Activated T-cell treated with anti-CD3 and anti-CD28 coated beads, Interleukin-2, amount 50 U/mL, for 24 hours (primary cell): ENCODE measurements at places on chromosomes 12 and 14.

DNA sequence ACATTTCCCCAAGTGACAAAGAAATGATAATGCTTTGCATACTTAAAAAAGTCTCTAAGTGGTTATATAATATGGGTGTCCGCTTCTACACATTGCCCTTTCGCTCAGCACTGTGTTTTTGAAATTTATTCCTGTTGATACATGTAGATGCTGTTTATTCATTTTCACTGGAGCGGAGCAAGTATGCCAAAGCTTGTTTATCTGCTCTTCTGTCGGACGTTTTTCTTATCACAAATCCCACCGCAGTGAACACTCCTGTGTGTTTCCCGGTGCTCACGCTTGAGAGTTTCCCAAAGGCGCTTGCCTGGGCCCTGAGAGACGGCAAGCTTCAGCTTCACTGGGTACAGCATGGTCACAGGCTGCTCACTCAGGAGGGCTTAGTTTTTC, 50.2 kb downstream of the TPCN1 start:
- DNase-seq, result no peak

DNA sequence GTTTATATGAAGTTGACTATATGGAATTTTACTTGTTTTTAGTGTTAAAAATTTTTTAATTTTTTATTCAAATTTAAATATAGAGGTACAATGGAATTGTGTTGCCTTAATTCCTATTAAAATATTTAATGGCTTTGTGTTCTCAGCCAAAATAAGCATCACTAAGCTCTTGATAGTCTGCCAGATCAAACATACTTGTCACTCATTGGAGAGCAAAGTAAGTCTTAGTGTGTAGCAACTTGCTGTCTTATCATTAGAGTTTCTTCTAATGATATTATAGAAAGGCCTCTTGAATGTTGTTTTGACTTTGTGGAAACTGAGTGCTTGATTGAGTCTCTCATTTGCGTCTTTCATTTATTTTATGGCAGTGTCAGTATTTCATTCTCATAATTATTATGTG, 10.7 kb downstream of the SFSWAP start:
- DNase-seq, result no peak

- DNase-seq, result no peak
Observed at GRCh38 chr14:98651037-98651436, 621.0 kb downstream of the BCL11B start.

- no peak for DNase-seq
Observed at GRCh38 chr12:105878964-105879363, 259.8 kb downstream of the NUAK1 start.

DNA sequence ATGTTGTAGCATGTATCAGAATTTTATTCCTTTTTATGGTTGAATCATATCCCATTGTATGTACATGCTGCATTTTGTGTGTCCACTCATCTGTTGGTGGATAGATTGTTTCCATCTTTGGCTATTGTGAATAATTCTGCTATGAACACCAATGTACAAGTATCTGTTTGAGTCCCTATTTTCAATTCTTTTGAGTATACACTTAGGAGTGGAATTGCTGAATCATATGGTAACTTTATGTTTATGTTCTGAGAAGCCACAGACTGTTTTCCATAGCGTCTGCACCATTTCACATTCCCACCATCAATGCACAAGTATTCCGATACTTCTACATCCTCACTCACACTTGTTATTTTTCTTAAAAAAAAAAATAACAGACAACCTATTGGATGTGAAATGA, 91.5 kb downstream of the ARF6 start:
- no peak for DNase-seq

DNA sequence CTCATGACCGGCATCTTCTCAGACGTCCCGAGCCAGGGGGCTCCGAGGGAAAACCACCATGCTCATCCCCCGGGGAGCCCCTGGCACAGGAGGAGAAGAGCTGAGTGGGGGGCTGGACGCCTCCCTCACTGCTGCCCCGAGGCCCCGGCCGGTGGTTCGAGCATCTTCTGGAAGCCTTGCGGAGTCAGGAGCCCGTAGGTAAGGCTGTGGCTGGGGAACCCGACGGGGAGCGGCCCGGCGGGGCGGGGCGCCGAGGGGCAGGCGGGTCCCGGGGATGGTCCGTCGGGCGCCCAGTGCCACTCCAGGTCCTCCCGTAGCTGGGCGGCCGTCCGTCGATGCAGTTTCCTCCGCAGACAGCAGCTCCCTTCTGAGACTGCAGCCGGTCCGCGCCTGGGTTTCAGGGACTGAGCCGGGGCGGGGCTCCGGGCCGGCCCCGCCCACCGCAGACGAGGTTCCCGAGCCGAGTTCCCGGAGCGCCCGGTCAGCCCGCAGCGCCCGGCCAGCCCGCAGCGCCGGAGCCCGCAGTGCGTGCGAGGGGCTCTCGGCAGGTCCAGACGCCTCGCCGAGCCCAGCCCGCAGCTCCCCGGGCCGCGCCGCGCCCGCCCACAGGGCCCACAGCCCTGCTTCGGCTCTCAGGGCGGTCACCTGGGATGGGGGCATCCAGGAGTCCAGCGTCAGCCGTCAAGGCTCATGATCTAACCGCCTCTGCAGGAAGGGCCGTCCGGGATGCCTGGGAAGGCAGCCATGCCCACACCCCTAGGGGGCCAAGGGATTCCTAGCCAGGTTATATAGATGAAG, at the start of gene PGF:
Gene PGF (minus strand): TSS at position 369 of the 798 bp plus-strand sequence. CDS start 355 bp downstream, at position 14.
- DNase-seq, result peak; percentile 56

DNA sequence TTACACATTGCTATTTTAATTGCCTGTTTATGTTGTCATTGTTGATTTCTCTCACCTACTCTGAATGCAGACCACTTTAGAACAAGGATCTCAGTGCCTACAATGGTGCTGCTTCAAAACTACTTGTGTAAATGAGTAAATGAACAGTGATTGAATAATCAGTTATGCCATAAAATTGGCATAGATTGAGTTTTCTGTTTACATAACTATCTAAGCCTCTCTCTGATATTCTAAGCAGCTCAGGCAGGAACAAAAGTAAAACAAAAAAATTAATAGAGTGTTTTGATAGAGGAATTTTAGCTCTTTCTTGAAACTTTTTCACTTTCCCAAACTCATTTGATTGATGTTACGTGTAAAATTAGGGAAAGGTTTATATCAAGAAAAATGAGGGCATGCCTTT, 232.3 kb upstream of the KITLG start:
- no peak for DNase-seq

- DNase-seq, result no peak
Observed at GRCh38 chr14:84726471-84726870, 803.5 kb upstream of the FLRT2 start.

DNA sequence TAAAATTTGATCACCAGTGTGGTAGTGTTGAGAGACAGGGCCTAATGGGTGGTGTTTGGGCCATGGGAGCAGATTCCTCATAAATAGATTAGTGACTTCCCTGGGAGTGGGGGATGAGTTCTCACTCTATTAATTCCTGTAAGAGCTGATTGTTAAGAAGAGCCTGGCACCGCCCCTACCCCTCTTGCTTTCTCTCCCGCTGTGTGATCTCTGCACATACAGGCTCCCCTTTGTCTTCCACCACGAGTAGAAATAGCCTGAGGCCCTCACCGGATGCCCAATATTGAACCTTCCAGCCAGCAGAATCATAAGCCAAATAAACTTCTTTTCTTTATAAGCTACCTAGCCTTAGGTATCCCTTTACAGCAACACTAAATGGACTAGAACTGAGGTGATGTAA, 31.9 kb upstream of the CAND1 start:
- no peak for DNase-seq

GRCh38 chr14:95679998-95680735, 6.1 kb upstream of the TCL1B start:
- DNase-seq, result no peak

- DNase-seq, result no peak
Observed at GRCh38 chr12:64122154-64122553, 99.9 kb downstream of the KICS2 start.

- no peak for DNase-seq
Observed at GRCh38 chr14:75549169-75549568, 26.9 kb downstream of the BATF start.
